ENCODE measurements at places on chromosomes 13 and 19.

DNA sequence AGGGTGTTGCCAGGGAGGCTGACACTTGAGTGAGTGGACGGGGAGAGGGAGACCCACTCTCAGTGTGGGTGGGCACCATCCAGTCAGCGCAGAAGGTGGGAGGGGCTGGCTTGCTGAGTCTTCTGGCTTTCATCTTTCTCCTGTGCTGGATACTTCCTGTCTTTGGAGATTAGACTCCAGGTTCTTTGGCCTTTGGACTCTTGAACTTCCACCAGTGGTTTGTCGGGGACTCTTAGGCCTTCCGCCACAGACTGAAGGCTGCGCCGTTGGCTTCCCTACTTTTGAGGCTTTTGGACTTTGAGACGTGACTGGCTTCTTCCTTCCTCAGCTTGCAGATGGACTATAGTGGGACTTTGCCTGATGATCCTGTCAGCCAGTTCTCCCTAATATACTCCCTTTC lies 4.3 kb upstream of the LENG8 start:
- DNase-seq: no peak

DNA sequence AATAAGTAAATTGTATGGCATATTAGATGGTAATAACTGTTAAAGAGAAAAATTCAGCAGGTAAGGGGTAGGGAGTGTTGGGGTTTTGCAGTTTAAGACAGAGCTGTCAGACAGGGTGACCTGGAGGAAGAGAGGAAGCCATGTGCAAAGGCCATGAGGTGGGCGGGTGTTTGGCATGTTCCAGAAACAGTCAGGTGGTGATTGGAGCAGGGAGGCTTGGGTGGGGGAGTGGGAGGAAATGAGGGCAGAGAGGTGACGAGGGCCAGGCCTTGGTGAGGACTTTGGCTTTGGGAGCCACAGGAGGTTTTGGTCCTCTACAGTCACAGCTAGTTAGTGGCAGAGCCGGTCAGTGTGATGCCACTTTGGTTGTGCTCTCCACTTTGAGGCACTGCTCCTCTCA lies 20.1 kb downstream of the RYR1 start:
- no peak for DNase-seq

- DNase-seq: no peak
Measured at GRCh38 chr13:111270765-111271698, 49.4 kb upstream of the TEX29 start.

GRCh38 chr13:65508745-65509144 lies 1721.4 kb downstream of the PCDH9 start:
- no peak for DNase-seq

GRCh38 chr13:93248627-93249047 lies 22.0 kb downstream of the GPC6 start:
- no peak for DNase-seq

GRCh38 chr19:38030686-38031422 lies 123.8 kb downstream of the SIPA1L3 start:
- DNase-seq: no peak

DNA sequence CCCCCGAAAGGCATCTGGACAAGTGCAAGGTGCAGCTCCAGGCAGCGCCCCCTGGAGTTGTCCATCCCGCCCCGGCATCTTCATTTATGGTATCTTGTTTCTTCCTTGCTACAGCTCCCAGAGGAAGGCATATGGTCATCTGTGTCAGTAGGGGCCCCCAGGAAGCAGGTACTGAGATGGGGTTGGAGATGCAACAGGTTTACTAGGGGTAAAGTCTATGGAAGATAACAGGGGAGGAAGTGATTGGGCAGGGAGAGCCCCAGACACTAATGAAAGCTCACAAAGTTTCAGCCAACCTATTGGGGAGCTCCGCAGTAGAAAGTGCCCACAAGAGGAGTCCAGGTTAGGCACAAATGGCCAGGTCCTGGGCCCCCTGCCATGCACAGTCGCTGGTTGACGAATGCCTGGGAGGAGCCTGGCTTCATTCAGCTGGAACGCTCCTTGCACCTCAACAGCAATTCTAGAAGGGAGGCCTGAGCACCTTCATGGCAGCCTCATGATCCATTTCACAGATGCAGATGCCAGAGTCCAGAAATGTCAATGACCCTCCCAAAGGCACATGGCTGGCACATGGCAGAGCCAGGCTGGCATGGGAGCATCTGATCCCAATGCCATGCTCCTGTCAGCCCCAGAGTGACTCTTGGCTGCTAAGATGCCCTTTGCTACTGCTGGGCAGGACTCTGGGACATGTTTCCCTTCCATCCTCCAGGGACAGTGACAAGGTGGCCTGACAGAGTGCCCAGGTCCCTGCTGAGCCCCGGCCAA lies 23.8 kb upstream of the PEPD start:
- no peak for DNase-seq

DNA sequence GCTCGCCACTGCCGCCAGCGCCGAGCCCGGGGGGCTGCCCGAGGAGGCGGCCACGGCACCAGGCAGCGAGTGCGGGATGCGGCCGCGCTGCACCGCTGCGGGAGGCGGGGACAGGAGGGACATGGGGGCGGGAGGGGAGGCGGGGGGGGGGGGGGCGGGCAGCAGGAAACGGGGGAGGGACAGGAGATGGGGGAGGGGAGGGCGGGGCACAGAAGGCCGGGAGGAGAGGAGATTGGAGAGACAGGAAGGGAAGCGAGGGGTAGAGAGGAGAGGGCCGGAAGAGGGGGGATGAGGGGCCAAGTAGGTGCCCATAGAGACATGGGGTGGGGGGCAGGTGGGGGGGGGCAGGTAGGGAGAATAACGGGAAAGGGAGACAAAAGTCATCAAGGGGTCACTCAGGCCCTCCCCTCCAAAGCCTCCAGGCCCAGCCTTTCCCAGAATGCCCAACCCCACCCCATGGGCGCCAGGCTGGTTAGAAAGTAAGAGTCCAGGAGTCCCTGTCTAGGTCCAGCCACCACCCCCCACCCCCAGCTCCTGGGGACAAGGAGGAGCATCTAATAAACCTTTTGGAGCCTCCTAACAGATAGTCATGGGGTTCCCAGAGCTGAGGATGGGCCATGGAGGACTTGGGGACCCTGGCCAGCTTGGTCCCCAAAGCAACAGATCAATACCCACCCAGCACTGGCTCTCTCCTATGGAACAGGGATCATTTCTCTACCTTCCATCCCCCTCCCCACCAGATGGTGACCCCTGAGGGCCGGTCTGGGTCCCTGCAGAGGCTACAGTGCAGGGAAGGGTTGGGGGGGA lies 9.5 kb downstream of the NR2F6 start:
- DNase-seq: no peak

GRCh38 chr13:77033717-77034302 lies 6.9 kb upstream of the FBXL3 start:
- DNase-seq: no peak

DNA sequence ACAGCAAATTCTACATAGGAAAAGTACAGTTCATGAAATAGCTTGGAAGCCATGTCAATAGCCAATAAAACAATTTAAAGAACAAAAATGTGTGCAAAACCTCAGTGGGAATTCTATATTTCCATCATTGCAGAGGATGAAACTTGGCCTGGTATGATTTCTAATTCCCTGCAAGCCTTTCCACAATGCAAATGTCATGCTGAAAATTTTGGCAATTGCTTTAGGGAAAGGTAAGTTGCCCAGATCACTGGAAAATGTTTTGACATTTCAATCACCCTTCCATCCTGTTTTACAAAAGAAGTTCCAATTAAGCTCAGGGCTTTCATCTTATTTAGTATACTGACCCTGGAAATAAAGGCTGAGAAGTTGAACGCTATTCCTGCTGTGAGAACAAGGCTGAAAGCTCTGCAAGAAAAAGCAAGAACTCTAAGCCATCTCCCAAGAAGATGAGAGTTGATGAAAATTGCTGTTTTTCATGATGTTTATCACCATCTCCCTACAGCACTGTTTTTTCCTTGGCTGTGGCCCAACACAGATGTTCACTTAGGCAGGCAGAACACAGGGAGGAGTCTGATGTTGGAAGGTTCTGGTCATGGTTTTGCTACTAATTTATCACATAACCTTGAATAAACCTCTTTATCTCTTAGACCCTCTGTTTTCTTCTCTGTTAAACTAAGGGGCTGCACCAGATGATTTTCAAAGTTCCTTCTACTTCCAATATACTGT lies 263.7 kb downstream of the KCTD12 start:
- no peak for DNase-seq

DNA sequence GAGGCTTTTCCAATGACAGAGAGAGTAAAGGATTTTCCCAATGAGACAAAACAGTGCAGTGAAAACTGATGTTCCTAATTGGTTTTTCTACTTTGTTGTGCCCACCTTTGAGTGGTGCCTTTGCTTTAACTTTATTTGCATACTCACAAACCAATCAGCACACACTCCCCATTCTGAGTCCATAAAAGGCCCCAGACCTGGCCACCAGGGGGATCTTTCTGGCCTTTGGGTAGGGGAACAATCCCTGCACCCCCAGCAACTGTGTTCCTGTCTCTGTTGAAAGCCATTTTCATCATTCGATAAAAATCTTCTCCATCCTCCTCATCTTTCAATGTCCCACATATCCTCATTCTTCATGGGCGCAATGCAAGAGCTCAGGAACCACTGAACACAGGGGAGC lies 252.8 kb downstream of the B3GLCT start:
- DNase-seq: no peak

- DNase-seq: no peak
Measured at GRCh38 chr19:32174386-32175113, 170.9 kb upstream of the ZNF507 start.

DNA sequence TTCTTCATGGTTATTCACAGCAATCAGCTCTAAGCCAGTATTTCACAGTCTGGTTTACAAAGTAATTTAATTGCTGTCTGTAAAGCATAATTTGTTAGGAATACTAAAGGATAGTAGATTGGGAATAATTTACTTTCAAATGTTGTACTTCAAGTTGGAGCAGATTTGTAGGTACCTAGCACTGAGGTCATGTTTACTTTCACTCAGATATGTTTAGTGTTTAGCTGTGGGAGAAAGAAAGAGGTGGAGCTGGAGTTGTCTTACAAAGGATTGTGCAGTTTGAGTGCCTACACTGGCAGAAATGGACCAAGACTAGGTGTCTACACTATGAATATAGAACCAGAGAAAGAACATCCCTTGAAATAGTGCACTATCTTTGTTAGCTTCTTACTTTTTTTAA lies 464.6 kb downstream of the PCDH9 start:
- no peak for DNase-seq

GRCh38 chr19:11416346-11417052 lies 2.6 kb downstream of the RGL3 start:
- no peak for DNase-seq

GRCh38 chr13:43360171-43360570 lies 336.8 kb downstream of the DNAJC15 start:
- DNase-seq: no peak

DNA sequence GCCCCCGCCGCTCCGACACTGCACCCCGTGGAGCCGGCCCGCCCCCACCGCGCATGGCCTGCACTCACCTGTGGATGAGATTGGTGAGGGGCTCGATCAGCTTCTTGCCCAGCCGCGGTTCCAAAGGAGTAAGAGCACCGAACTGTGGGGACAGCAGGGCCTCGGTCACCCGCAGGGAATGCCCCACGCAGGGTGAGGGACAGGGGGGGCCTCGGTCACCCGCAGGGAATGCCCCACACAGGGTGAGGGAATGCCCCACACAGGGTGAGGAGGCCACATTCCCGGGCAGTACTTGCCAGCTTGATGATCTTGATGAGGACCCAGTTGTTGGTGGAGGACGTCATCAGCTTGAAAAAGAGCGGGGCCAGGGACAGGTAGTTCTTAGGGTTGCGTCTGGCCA lies 22.3 kb downstream of the AP3D1 start:
- DNase-seq: no peak

- DNase-seq: no peak
Measured at GRCh38 chr13:50526661-50527071, 316.8 kb downstream of the DLEU7 start.

DNA sequence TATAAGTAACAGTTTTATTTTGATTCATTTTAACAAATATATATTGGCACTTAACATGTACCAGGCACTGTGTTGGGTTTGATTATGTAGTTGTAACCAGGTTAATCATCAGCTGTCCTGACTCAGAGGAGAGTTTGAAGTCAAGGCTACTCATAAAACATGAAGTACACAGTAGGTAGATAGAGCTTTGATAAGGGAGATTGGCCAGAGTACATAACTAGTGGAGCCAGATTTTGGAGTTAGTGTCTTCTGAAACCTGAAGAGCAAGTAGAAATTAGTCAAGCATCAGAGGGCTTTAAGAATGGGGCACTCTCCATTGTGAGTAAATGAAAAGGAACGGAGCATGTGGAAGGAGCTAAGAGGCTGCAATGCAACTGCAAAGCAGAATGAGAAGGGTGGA lies 333.9 kb downstream of the RFC3 start:
- DNase-seq: no peak

DNA sequence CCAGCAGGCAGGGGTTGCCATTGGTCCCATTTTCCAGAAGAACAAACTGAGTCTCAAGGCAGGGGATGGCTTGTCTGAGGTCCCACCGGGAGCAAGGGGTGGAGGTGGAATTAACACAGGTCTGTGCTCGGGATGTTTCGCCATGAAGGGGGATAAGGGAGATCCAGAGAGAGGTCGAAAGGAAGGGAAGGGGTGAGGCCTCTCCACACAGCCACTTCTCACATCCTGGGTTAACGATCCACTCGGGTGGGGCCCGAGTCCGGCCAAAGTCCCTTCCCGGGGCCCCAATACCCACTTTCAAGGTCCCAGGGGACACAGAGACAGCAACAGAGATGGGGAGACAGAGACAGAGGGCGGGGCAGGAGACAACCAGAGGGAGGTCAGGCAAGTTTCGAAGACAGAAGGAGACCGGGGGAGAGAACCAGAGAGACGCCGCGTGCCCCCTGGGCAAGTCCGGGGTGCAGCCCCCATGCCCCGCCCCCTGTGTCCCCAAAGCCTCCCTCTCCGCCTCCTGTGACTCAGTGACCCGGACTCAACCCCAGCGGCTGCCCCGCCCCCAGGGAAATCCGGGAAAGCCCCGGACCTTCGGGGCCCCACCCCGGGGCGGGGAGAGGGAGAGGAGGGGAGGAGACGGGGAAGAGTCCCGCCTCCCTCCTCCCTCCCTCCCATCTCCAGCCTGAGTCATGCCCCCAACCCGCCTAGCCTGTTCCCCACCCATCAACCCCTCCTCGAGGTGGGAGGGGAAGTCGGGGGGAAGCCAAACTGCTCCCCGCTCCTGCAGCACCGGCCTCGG lies 1.4 kb upstream of the BCL3 start:
- peak; percentile 90 for DNase-seq

Data from activated CD4-positive, CD25-positive, alpha-beta regulatory T cell (primary cell).